ENCODE measurements at places on chromosomes 12 and 14. TPM values are rescaled to one million over a fixed set of nuclear protein-coding genes. Genes with fewer than 3 reads are reported as not detected.

NFATC4 gene
- 7.9 TPM for total RNA-seq

IKZF4 gene
- total RNA-seq, result 8.9 TPM

PCED1B gene
- total RNA-seq, result 48.0 TPM

MYH6 gene
- not detected for total RNA-seq

DNA sequence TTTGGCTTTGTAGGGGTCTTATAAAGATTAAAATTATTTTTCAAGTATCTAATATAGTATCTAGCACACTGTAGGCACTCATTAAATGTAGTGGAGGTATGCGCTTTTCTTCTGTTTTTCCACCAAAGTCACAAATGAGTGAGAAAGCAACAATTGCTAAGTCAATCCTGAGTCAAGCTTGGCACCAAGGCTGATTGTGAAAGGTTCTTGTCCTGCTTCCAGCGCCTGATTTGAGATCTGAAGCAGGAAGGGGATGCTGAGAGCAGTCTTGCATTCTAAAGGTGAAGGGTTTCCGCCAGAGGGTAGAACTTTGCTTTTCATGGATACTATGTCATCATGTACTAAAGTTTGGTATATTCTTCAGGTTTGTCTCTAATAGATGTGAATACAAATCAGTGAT is 64.9 kb upstream of the DAAM1 start:
- no peak for DNase-seq
- H3K4me3 ChIP-seq, result no peak overlapping the region
- H3K27me3 ChIP-seq, result no peaks in the 10 kb centered on the region
- no peaks in the 10 kb centered on the region for H3K4me1 ChIP-seq
- H3K36me3 ChIP-seq, result no peaks in the 10 kb centered on the region

DNA sequence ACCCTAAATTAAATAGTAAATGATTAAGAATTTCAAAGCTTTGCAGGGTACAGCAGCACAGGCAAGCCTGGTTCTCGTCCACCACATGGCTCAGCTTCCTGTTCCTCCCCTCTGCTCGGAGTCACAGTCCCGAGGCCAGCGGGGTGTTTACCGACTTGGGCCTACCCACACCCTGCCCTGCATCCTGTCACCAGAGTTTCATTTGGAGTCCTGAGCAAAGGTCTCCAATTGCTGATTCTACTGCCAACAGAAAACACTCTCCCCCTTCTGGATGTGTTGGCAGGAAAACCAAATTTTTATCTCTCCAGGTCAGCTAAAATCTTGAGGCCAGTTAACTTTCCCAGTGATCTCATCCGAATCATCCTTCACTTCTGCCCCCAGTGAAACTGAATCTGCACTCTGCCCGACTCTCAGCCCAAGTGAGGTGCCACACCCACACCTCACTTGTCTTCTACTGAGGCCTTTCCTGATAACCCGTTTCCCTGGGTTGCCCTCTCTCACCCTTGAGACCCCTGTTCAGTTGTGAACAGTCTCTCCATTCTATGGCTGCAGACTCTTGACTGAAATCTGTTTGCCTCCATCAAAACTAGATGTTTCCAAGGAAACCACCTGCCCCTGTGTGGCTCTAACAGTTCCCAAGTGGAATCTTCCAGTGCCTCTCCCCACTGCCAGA is 71.2 kb downstream of the VCPKMT start:
- H3K27ac ChIP-seq, result peak overlapping the region; percentile 95
- H3K27me3 ChIP-seq, result no peaks in the 10 kb centered on the region
- DNase-seq, result peak; percentile 75
- peaks cover 2% of the 10 kb centered on the region for H3K36me3 ChIP-seq
- H3K4me3 ChIP-seq, result no peak overlapping the region

DNA sequence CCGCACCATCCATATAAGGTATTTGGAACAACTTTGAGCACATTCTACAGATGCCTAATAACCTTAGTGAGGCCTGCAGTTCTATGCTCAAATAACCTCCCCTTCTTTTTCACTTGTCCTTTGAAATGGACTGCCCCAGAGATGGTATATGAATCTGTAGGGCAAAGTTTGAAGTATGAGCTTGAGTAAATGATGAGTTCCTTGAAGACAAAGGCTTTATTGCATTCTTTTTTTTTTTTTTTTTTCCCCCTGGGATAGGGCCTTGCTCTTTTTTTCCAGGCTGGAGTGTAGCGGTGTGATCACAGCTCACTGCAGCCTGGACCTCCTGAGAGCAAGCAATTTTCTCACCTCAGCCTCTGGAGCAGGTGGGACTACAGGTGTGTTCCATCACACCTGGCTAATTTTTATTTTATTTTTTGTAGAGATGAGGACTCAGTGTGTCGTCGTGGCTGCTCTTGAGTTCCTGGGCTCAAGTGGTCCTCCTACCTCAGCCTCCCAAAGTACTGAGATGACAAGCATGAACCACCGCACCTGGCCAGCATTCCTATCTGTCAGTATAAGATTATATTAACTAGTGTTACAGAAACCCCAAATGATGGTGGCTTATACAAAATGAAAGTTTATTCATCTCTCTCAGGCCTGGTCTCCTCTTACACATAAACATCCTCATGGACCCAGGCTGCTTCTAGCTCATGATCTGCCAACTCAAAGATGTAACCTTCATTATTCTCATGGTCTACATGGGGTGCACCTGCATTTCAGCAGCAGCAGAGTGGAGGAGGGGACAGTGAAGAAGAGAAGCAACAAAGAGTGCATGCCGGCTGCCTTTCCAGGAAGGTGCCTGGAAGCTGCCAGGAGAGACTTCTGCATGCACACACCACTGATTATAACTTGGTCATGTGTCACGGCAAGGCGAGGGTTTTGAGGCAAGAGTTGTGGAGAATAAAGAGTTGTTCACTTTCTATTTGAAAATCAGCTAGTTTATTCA is 101.4 kb downstream of the DUSP16 start:
- no peaks in the 10 kb centered on the region for H3K4me1 ChIP-seq
- no peak overlapping the region for H3K4me3 ChIP-seq
- H3K27ac ChIP-seq, result no peak overlapping the region
- no peak for DNase-seq
- no peaks in the 10 kb centered on the region for H3K27me3 ChIP-seq

DNA sequence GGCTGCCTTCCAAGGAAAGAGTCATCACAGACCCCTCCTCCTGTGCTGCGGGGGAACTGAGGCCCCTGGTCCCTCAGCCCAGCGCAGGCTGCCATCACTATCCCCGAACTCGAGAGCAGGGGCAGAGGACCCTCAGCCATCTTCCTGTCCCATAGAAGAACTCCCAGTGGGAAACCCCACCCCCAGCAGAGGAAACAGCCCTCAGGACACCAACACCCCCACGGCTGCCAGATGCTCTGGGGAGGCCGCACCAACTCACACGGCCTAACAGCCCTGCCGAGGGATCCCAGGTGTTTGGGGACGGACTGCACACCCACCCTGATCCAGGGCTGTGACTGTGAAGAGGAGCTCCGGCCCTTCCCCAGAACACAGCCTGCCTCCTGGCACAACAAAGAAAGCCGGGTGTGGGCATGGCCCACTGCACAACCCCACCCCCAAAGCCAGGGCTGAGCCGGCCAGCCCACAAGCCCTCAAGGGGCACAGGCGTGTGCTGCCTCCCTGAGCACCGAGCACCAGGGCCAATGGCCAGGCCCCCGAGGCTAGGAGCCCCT is 16.3 kb upstream of the C14orf180 start:
- peaks cover 11% of the 10 kb centered on the region for H3K4me1 ChIP-seq
- no peak overlapping the region for H3K4me3 ChIP-seq
- H3K27ac ChIP-seq, result no peak overlapping the region
- H3K36me3 ChIP-seq, result no peaks in the 10 kb centered on the region
- no peaks in the 10 kb centered on the region for H3K27me3 ChIP-seq

DNA sequence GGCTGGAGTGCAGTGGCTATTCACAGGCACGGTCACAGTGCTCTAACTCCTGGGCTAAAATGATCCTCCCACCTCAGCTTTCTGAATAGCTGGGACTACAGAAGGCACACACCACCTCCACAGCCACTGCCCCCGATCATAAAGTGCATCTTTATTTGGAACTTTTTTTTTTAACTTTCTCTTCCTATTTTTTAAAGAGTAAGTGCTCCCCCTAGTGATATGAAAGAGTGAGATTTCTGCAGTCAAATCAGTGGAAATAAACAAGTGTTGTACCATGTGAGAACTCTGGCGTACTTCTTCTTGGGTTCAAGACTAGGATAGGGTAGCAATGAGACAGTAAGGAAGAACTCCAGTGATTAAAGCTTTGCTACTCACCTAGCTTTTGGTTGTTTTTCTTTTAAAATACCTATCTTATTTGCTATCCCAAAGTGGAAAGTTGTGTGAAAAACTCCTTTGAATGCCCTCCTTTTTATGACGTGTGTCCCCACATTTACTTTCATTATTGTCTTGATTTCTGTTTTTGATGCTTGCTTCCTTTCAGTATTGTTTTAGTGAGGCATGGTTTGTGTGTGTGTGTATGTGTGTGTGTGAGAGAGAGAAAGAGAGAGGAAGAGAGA is 6.6 kb downstream of the PPP4R4 start:
- H3K4me3 ChIP-seq, result peak overlapping the region; percentile 10
- H3K36me3 ChIP-seq, result no peaks in the 10 kb centered on the region
- peak; percentile 78 for DNase-seq
- H3K4me1 ChIP-seq, result peaks cover 5% of the 10 kb centered on the region
- H3K27me3 ChIP-seq, result peaks cover 25% of the 10 kb centered on the region

DNA sequence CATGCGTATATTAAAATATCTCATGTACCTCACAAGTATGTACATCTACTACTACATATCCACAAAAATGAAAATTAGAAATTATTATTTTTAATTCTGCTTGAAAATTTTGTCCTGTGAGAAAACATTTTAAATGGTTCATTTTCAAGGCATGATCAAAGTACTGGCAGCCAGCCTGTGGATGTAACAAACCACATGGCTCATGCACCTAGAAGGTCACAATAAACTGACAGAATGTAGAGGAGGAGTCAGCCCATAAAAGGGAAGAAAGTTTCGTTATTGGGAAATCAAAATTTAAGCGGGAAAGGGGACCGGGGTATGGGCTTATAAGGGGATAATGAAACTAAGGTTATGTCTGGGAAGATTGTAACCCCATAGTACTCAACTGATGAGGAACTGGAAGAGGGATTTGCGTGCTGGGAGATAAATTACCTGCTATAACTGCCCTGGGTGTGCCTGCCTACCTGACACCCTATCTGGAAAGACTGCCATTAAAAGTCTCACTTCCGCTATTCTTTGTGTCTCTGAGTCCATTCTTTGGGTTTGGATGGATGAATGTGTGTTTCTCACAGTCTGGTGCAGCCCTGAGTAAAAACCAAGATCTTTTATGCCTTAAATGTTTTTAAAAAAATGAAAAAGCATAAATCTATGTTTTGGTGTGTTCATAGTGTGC is 62.2 kb upstream of the PCED1B start:
- no peaks in the 10 kb centered on the region for H3K27me3 ChIP-seq
- H3K4me1 ChIP-seq, result no peaks in the 10 kb centered on the region
- H3K27ac ChIP-seq, result no peak overlapping the region

- H3K27me3 ChIP-seq, result peaks cover 2% of the 10 kb centered on the region
- DNase-seq, result no peak
- no peaks in the 10 kb centered on the region for H3K4me1 ChIP-seq
- no peak overlapping the region for H3K27ac ChIP-seq
- H3K36me3 ChIP-seq, result no peaks in the 10 kb centered on the region
Measured at GRCh38 chr14:48970943-48971342, 615.2 kb downstream of the RPS29 start.

DNA sequence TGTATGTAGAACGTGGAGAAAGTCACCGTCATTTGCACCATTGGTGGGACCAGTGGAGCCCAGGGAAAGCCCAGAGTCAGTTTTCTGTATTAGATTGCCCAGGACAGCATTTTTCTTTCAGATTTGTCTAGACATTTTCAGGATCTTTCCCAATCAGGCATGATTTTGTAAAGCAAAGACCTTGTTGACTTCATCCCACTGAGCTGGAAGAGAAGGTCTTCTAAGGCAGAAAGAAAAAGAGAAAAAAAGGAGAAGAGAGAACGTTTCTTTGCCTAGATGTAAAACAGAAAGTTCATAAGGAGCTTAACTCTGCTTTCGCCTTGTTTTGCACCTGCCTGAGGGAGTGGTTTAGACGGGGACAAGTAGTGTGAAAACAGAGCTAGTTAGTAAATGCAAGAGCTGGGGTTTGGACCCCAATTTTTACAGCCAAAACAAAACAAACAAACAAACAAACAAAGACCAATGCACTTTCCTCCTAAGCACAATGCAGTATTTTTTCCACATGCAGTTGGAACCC is 273.1 kb downstream of the ZFP36L1 start:
- H3K4me3 ChIP-seq, result no peak overlapping the region
- peaks cover 40% of the 10 kb centered on the region for H3K4me1 ChIP-seq
- H3K27me3 ChIP-seq, result no peaks in the 10 kb centered on the region

GRCh38 chr14:93023802-93024434 is 91.8 kb downstream of the ITPK1 start:
- peaks cover 7% of the 10 kb centered on the region for H3K4me1 ChIP-seq
- H3K36me3 ChIP-seq, result no peaks in the 10 kb centered on the region
- no peak overlapping the region for H3K4me3 ChIP-seq

GRCh38 chr12:13103391-13104033 is at the start of gene GSG1:
Gene GSG1, minus strand, starts transcription at chr12:13103667. Its CDS starts 155 bp downstream, at chr12:13103512.
- H3K27me3 ChIP-seq, result no peaks in the 10 kb centered on the region
- peak within 1 kb of the TSS; percentile 99 for H3K27ac ChIP-seq
- H3K36me3 ChIP-seq, result no peaks in the 10 kb centered on the region
- DNase-seq, result peak; percentile 16
- peaks cover 38% of the 10 kb centered on the region for H3K4me1 ChIP-seq

DNA sequence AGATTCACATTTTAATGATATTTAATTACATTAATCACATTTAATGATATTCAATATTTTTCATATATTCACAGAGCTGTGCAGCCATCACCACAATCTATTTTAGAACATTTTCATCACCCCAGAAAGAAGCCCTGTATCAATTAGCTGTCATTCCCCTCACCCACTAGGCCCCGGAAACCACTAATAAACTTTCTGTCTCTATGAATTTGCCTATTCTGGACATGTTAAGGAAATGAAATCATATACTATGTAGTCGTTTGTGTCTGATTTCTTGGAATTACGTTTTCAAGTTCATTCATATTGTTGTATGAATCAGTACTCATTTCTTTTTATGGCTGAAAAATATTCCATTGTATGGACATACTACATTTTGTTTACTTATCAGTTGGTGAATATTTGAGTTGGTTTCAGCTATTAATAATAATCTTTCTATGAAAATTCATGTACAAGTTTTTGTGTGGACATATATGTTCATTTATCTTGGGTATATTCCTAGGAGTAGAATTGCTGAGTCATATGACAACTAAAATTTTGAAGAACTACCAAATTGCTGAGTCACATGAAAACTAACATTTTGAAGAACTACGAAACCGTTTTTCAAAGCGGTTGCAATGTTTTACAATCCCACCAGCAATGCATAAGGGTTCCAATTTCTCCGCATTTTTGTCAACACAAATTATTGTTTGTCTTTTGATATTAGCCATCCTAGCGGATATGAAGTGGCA is 11.7 kb upstream of the OTOGL start:
- H3K4me1 ChIP-seq, result peaks cover 16% of the 10 kb centered on the region
- H3K27ac ChIP-seq, result no peak overlapping the region
- no peak for DNase-seq
- no peak overlapping the region for H3K4me3 ChIP-seq
- H3K36me3 ChIP-seq, result no peaks in the 10 kb centered on the region

GRCh38 chr12:75581515-75581914 is 70.1 kb upstream of the KRR1 start:
- peaks cover 2% of the 10 kb centered on the region for H3K27me3 ChIP-seq
- no peaks in the 10 kb centered on the region for H3K4me1 ChIP-seq
- DNase-seq, result no peak
- H3K4me3 ChIP-seq, result no peak overlapping the region
- no peaks in the 10 kb centered on the region for H3K36me3 ChIP-seq
- H3K27ac ChIP-seq, result no peak overlapping the region

GRCh38 chr12:51127050-51127729 is 43.8 kb upstream of the CSRNP2 start:
- H3K4me3 ChIP-seq, result no peak overlapping the region
- no peaks in the 10 kb centered on the region for H3K4me1 ChIP-seq
- H3K36me3 ChIP-seq, result no peaks in the 10 kb centered on the region
- H3K27ac ChIP-seq, result no peak overlapping the region
- H3K27me3 ChIP-seq, result no peaks in the 10 kb centered on the region
